Smooth muscle cell of trachea (primary cell): ENCODE measurements at places on chromosomes 2 and 18. TPM values are rescaled to one million over a fixed set of nuclear protein-coding genes. Genes with fewer than 3 reads are reported as not detected.

The DYSF gene
- 0.15 and 0.17 TPM in 2 replicates for total RNA-seq

The TRIM43 gene
- not detected in 2 replicates for total RNA-seq

The CAPN14 gene
- 0.33 and 0.58 TPM in 2 replicates for total RNA-seq

The CRYGC gene
- not detected in 2 replicates for total RNA-seq

The TMEFF2 gene
- 1.7 and 2.8 TPM in 2 replicates for total RNA-seq

The NUP35 gene
- total RNA-seq = 6.8 and 15.4 TPM in 2 replicates

The CLEC4F gene
- not detected in 2 replicates for total RNA-seq

The OTOS gene
- total RNA-seq = 1.2 TPM in 1 of 2 replicates, not detected in the other

The LYG2 gene
- total RNA-seq = not detected in 2 replicates

The RSAD2 gene
- total RNA-seq = 0.44 and 0.50 TPM in 2 replicates

The DYNAP gene
- total RNA-seq = not detected in 2 replicates

The LTBP1 gene
- total RNA-seq = 492 and 645 TPM in 2 replicates

The MBD2 gene
- total RNA-seq = 19.7 and 29.1 TPM in 2 replicates

The PIEZO2 gene
- total RNA-seq = 0.87 and 3.0 TPM in 2 replicates

The INHA gene
- 0.29 and 0.33 TPM in 2 replicates for total RNA-seq

The CKAP2L gene
- total RNA-seq = 0.50 and 15.3 TPM in 2 replicates

The PRKAG3 gene
- total RNA-seq = 0.15 and 0.50 TPM in 2 replicates

The SGPP2 gene
- total RNA-seq = not detected in 2 replicates

The SLC9A4 gene
- total RNA-seq = not detected in 2 replicates

The LRRTM4 gene
- total RNA-seq = under 0.01 TPM in 1 of 2 replicates, not detected in the other

The CD302 gene
- total RNA-seq = 9.8 and 10.0 TPM in 2 replicates

The MERTK gene
- total RNA-seq = 0.29 and 0.99 TPM in 2 replicates

The ALK gene
- under 0.01 and 0.17 TPM in 2 replicates for total RNA-seq

The SLC40A1 gene
- total RNA-seq = 15.4 and 73.1 TPM in 2 replicates

The DSG1 gene
- total RNA-seq = not detected in 2 replicates

The SKA1 gene
- 1.5 and 15.6 TPM in 2 replicates for total RNA-seq
